Cortex of kidney (tissue), 1 donor: ENCODE measurements at places on chromosomes 6 and 20.

DNA sequence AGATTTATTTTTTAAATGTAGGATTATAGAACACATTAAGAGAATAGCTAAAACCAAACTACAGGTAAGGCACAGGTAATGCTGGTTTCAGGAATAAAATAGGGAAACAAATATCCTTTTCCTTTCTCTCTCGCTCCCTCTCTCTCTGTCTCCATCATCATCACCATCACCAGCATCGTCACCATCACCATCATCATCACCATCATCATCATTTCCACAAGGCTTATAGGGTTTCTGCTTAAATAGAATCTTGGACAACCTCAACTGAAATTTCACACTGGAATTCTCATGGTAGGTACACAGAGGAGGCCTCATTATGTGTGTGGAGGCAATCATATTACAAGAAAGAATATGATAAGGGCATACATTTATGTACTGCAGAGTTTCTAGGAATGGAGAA is 823.6 kb downstream of the MAFB start:
- no peak for DNase-seq

DNA sequence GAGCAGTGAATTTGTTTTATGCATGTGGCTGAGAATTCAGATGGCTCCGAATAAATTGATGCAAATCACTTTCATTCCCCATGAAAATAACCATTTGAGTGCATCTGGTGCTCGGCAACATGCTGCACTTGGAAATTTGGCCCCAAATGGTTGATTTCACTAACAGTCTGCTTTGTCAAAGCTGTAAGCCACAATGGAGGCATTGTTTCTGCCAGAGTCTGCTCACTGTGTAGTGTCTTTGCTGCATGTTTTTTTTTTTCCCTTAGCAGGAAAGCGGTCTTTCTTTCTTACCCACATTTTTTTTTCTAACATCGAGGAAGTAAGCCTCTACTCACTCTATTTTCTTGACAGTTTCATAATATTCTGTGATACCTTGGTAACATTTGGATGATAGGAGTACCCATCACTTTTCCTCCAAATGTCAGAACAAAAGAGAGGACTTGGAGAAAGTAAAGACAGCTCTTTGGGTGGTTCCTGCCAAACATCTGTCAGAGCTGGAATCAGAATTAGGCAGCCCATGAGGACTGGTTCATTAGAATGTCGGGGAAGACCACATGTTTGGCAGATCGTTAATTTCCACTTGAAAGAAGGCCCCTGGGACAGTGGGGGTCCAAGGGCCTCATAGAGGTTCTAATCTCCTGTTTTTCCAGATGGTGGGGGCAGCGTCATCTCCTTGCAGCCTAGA is 149.5 kb downstream of the DOK5 start:
- DNase-seq: no peak

- DNase-seq: no peak
Measured at GRCh38 chr6:14002176-14002947, 77.6 kb downstream of the RNF182 start.

GRCh38 chr6:143223895-143224294 is 163.2 kb downstream of the AIG1 start:
- DNase-seq: no peak

- no peak for DNase-seq
Measured at GRCh38 chr6:169289257-169289618, 35.6 kb upstream of the THBS2 start.

DNA sequence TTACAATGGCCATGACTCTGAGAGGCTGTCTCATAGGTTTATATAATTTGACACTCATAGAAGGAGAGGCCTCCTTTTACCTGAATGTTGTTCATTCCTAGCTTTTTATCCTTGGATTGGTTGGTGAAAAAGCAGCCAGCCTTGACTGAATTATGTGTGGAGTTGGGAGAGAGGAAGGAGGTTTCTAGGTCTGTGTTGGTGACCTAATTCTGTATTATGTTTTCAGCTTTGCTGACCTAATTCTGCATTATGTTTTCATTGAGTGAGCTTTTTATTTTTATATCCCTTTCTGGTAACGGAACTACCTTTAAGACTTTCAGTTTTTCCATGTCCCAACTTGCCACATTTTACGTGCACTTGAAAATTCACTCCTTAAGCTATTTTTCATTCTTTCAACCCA is 59.1 kb upstream of the RNF144B start:
- no peak for DNase-seq

DNA sequence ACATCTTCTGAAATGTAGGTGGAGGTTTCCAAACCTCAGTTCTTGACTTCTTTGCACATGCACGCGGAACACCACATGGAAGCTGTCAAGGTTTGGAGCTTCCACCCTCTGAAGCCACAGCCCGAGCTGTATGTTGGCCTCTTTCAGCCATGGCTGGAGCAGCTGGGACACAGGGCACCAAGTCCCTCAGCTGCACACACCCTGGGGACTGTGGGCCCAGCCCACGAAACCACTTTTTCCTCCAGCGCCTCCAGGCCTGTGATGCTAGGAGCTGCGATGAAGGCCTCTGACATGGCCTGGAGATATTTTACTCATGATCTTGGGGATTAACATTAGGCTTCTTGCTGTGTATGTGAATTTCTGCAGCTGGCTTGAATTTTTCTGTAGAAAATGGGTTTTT is 68.7 kb downstream of the RNF217 start:
- no peak for DNase-seq

DNA sequence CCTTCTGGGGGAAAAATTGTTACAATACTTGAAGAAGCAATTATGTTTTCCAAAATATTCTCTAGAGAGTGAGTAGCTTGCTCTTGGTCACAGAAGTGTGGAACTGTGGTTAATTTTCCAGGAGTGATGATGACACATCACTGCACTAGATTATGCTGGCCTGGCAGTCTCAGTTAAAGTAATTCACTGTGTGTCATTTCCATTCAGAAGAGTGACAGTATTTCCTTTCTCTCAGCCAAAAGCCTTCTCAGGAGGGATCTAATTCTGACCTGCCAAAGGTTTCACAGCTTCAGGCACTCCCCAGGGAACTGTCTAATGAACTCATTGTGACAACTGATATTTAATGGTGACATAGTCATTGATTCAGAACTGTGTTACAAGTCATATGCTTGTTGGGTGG is 517.5 kb downstream of the TBC1D32 start:
- no peak for DNase-seq

GRCh38 chr20:56826306-56826704 is 197.2 kb downstream of the TFAP2C start:
- no peak for DNase-seq

GRCh38 chr20:58633161-58634053 is 17.7 kb upstream of the STX16 start:
- DNase-seq: no peak

GRCh38 chr6:98593676-98594075 is 240.7 kb upstream of the POU3F2 start:
- DNase-seq: no peak

- DNase-seq: no peak
Measured at GRCh38 chr20:54078296-54078984, 8.0 kb upstream of the BCAS1 start.

DNA sequence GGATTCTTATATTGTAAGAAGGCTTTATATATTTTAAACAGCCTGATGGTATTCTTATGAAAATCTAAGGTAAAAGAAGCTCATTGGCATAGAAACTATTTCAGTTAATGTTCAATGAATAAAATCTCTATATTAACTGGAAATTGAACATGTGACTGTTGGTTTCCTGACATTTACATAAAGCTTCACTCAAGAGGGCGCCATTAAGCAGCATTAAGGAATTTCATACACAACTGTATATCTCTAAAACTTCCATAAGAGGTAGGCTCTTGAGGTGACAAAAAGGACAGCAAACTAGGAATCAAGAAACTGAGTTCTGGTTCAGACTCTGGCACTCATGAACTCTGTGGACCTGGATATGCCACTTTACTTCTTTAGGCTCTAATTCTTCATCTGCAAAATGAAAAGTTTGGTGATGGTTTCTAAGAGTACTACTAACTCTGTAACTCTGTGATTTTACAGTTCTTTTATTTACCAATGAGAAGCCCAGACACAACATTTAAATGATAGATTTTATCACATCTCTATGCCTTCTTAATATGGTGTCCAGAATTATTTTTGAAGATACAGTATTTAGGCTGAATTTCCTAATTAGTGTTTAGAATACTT is 147.5 kb downstream of the FLRT3 start:
- no peak for DNase-seq

- DNase-seq: no peak
Measured at GRCh38 chr20:15267935-15268334, 930.5 kb upstream of the FLRT3 start.

DNA sequence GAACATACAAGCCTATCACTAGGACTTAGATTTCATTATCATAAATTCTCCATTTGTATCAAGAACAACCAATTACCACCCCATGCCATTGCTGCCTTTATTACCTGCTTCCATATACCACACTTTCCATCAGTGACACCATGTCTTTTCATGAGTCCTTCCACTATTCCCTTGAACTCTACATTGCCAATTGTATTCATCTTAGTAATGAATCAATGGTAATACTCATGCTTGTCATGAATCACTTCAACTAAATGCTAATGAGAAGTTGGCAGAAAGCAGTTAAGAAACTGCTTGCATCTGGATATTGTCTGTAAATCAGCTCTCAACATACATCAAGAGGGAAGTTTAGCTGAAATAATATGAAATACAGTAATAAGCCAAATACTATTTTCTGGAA is 61.2 kb upstream of the RNF217 start:
- DNase-seq: no peak

DNA sequence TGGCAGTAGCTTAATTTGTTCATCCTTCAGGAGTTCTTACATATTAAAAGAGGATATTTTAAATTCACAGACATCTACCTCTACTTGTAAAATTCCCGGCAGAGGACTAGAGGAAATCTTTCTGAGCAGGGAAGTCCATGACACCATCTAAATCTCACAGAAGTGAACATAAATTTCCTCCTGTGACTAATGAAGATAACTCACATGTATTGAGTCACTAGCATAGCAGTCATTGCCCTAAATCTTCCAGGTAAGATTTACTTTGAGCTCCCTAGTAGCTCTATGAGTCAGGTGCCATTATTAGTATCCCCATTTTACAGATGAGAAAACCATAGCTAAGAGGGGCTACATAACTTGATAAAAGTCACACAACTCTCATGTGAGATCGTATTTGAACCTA is 1058.6 kb upstream of the FLRT3 start:
- no peak for DNase-seq

DNA sequence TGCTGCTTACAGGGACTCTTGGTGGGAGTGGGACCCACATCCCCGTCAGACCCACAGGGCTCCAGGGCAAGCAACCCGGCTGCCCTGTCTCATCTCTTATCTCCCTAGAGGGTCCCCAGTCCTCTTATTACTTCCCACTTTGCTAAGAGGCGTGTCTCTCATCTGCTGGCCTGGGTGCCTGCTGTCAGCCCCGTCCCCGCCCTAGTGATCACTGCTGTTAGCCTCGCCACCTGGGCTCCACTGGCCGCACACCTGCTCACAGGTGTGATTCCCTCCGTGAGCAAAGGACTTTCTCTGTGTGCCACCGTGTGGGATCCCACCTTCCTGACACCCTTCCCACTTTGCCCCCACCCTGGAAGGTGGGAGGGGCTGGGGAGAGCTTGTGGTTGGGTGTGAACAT is 57.6 kb downstream of the TCP11 start:
- no peak for DNase-seq

GRCh38 chr20:8131598-8132483 is at the start of gene PLCB1:
Gene PLCB1 (plus strand): TSS chr20:8132266. CDS start chr20:8132652, 386 bp downstream.
- peak; percentile 39 for DNase-seq

DNA sequence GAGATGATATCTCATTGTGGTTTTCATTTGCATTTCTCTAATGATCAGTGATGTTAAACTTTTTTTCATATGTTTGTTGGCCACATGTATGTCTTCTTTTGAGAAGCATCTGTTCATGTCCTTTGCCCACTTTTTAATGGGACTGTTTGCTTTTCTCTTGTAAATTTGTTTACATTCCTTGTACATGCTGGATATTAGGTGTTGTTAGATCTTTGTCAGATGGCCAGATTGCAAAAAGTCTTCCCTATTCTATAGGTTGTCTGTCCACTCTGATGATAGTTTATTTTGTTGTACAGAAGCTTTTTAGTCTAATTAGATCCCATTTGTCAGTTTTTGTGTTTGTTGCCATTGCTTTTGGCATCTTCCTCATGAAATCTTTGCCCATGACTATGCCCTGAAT is 172.4 kb downstream of the TBC1D32 start:
- no peak for DNase-seq

DNA sequence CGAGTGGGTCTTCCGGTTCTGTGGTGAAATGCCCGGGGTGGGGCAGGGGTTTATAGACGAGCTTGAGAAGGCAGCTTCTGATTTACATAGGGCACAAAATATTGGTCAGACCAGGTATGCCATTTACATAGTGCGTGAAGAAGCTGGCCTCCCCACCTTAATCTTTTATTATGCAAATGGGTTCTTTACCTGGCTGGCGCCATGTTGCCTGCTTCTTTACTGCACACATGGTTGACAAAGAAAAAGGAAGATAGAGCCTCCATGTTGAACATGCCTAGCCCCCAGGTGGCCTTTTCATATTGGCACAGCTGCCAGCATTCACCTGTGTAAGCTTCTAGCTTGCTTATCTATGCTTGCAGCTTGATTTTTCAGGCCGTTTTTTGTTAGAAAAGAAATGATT is 276.2 kb downstream of the PHACTR1 start:
- no peak for DNase-seq

- no peak for DNase-seq
Measured at GRCh38 chr20:50858525-50858924, 63.7 kb downstream of the BCAS4 start.

DNA sequence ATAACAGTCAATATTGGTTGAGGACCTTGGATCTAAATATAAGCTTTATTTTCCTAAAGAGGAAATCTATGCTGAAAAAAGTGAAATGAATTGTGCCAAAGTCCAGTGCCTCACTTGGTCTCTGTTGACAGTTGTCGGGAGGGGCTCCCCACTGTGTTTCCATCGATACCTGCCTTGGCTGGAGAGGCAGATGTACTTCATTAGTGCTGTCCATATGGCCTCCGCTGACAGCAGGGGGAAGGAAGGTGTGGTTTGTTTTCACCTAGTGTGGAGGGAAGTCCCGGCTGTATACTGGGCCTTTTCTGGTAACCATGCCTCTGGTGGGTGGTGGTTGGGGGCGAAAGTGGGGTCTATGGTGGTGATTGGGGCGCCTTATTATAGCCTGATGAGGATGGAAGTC is 42.7 kb downstream of the CD2AP start:
- no peak for DNase-seq
